ENCODE measurements at places on chromosomes 13 and 19.

- H3K27ac ChIP-seq: peak overlapping the region; percentile 3
- H3K36me3 ChIP-seq: no peaks in the 10 kb centered on the region
- no peak overlapping the region for H3K4me3 ChIP-seq
- peaks cover 13% of the 10 kb centered on the region for H3K4me1 ChIP-seq
- peak; percentile 90 for DNase-seq
Measured at GRCh38 chr13:49292742-49293486, 45.2 kb downstream of the CDADC1 start.

- no peaks in the 10 kb centered on the region for H3K27me3 ChIP-seq
- peak overlapping the region; percentile 6 for H3K27ac ChIP-seq
- no peaks in the 10 kb centered on the region for H3K4me1 ChIP-seq
- DNase-seq: peak; percentile 80
Measured at GRCh38 chr19:46907880-46908279, 47.1 kb downstream of the ARHGAP35 start.

GRCh38 chr13:55615081-55615480 lies 1525.6 kb upstream of the PRR20A start:
- H3K27ac ChIP-seq: no peak overlapping the region
- DNase-seq: no peak
- H3K4me1 ChIP-seq: no peaks in the 10 kb centered on the region
- H3K27me3 ChIP-seq: no peaks in the 10 kb centered on the region

DNA sequence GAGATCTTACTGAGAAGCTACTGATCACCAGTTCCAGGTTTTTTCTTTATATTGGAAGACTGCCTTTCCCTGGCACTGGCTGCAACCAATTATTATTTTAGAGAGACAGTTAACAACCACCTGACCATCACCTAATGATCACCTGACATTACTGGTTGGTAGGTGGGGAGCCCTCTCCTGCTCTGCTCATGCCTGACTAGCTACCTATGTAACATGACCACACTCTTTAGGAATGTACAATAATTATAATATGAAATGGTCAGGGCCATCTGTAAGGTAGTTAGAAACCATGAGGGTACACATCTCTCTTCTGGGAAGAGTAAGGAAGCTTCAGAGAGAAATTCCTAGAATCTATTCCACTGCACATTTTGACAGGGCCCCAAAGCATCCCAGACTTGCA lies 59.0 kb upstream of the SCEL start:
- H3K36me3 ChIP-seq: no peaks in the 10 kb centered on the region
- H3K4me3 ChIP-seq: no peak overlapping the region
- no peak for DNase-seq
- H3K4me1 ChIP-seq: no peaks in the 10 kb centered on the region
